Activated CD8-positive, alpha-beta memory T cell treated with anti-CD3 and anti-CD28 coated beads for 48 hours (primary cell): ENCODE measurements at places on chromosomes 6 and 20.
A peak's percentile ranks its signal among the peaks of the same experiment; 100 is the strongest.

GRCh38 chr20:41086402-41087324 is 50.7 kb upstream of the PLCG1 start:
- no peak for DNase-seq

DNA sequence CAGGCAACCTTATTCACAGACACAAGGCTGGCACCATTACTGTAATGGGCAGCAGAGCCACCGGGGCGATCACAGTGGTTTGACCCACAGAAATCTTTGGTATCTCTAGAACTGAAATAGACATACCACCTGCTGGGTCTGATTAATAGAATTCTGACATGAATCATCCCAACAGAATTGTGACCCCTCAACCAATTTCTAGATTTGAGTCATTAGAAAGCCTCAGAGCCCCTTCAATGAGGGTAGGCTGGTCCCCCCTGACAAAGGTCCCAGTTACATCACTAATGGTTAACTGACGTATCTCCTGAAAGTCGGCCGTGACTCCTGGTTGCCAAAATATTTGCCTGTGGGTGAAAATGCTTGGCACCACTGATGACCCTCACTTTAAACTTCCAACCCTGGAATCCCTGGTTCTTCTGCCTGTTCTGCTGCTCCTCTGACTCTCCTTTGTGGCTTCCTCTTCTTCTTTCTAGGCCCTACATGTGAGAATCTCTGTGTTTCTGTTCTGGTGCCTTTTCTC is 124.9 kb upstream of the ARID1B start:
- DNase-seq = no peak

DNA sequence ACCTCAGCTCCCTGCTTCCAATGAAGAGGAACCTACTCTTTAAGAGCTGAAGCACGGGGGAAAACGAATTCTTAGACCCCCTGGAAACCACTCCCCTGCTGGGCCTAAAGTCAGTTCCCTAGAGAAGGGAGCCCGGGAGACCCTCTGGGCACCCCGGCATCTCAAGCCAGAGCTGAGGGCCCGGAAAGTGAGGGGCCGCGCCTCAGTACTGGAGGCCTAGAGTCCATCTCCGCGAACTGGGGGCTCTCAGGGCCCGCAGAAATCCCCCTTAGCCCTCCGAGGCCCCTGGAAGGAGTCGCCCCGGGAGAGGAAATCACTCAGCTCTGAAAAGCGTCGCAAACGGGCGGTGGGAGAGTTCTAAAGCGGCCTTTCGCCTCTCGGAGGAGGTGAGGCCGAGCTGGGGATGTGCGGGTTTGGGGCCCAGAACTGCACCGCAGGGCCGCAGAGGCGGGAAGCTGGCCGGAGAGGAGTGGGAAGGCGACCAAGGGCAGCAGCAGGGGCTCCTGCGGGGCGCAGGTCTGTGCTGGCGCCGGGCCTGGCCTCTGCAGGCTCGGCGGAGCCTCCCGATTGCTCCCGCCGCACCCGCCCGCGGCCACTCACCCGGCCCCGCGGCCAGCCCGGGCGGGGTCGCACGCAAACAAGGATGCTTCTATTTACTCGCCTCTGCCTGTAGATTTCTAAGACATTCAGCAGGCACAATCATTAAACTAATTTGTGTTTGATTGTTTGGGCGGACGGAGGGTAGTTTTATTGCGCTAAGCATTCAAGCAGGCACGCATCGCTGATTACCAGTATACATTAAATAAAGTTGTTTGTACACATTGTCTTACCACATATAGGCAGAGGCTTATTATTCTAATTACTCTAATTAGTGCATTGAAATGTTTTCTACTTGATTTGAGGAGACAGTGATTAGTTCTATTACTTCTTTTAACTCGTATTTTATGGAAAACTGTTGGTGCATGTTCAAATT is 9.2 kb downstream of the POU3F2 start:
- no peak for DNase-seq

- DNase-seq = no peak
These were observed 21.4 kb upstream of the MAPRE1 start for GRCh38 chr20:32798046-32798981.

- no peak for DNase-seq
These were observed 77.0 kb downstream of the RNF144B start for GRCh38 chr6:18464176-18464575.

- DNase-seq = no peak
These were observed 544.0 kb upstream of the HS3ST5 start for GRCh38 chr6:114886670-114887436.

DNA sequence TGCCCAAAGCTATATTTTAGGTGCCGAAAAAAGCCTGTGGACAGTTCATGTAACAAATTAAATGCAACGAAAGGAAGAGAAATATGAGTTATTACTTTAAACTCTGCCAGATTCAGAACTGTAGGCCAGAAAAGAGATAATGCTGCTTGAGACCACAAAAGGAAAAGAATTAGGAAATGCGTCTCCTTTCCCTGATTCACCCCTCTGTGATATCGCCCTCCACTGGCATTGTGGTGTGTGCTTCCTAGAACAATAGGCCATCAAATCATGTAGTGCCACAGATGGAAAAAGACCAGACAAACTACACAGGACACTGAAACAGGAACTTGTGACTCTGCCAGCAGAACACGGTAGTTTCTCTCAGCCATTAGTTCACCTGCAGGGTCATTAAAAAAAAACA is 14.7 kb upstream of the LAMA4 start:
- DNase-seq = no peak

- no peak for DNase-seq
These were observed 4.3 kb downstream of the REV3L start for GRCh38 chr6:111478749-111479148.

DNA sequence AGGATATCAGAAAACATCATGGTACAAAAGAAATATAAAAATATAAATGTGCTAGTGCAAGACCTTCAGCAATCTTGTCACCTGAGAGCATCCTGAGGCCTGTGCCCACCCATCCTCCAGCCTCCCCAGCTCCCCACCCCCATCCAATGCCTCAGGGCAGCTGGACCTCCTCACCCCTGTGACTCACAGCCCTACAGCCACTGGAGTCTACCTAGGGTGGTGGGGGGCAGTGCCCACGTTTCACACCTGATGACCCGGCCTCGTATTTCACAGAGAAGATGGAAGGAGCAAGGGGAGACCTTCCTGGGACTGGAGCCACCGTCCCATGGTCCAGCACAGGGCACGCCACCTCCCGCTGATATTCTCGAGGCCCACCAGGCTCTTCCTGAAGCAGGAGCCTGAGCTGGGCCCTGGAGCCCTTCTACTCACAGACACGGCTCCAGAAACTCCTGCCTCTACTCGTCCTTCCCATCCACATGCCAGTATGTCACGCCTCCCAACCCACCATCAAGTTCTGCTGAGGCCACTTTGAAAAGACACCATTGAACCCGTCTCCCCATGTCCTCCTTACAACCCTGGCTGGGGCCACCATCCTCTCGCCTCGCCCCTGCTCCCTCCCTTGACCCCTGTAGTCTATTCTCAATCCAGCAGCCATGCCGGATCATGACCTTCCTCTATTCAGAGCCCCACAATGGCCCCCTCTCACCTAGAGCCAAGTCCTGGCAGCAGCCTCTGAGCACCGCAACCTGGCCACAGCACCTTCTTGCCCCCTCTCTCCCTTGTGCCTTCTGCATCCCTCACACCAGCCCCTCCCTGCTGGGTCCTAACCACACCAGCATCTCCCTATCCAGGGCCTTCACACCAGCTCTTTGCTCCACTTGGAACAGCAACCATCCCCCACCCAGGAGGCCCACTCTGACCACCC is 13.3 kb downstream of the APMAP start:
- no peak for DNase-seq

- no peak for DNase-seq
These were observed 150.4 kb upstream of the PHACTR3 start for GRCh38 chr20:59453759-59454560.

GRCh38 chr6:30463651-30464618 is 25.4 kb upstream of the HLA-E start:
- DNase-seq = peak; percentile 47

GRCh38 chr6:116386581-116387299 is 16.0 kb downstream of the DSE start:
- DNase-seq = no peak

- no peak for DNase-seq
These were observed 178.4 kb downstream of the TSHZ2 start for GRCh38 chr20:53150532-53150931.

DNA sequence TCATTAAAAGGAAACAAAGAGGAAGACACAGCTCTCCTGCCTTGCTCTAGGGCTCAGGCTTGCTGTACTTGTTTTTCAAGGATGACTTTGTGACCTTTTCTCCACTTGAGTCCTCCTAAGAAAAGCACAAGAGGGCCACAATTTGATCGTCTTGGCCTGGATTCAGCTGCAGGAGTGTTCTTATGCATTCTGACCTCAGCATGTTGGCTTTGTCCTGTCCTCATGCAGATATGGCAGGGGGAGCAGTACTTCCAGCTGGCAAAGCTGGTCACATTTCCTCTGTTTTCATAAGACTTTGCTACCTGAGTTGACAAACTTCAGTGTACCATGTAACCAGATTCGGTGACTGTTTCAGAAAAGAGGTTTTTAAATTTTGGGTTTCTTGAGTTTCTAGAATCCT is 30.8 kb downstream of the KDM1B start:
- DNase-seq = no peak

GRCh38 chr6:43495409-43495941 is 14.7 kb downstream of the LRRC73 start:
- DNase-seq = no peak

DNA sequence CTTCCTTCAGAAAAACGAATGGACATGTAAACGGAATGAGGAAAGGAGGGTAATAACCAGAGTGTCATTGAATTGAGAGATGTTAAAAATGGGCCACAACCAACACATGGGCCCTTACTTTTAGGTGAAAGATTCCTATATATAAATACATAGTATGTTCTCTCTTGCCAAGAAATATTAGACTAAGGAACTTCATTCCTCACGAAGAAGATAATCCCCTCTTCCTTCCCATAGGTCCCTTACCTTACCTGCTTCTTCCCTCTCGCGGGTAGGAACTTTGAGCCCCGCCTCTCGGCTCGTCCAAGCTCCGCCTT is 295 bp upstream of the TBC1D22B start:
- no peak for DNase-seq

DNA sequence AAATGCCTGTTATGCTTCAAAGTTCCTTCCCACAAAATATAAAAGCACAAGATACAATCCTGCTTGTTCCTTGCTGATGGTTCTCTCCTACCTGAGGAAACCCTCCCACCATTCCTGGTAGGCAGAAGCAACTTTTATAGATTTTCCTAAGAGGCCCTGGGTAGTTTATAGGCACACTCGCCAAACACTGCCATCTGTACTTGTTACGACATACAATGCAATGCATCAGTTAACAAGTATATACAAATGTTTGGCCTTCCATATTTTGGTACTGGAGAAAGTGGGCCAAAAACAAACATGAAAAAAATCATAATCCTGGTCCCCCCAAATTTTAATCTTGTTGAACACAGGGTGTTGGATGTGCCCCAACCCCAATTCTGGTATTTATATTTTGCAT is 16.6 kb downstream of the MCM9 start:
- DNase-seq = no peak

DNA sequence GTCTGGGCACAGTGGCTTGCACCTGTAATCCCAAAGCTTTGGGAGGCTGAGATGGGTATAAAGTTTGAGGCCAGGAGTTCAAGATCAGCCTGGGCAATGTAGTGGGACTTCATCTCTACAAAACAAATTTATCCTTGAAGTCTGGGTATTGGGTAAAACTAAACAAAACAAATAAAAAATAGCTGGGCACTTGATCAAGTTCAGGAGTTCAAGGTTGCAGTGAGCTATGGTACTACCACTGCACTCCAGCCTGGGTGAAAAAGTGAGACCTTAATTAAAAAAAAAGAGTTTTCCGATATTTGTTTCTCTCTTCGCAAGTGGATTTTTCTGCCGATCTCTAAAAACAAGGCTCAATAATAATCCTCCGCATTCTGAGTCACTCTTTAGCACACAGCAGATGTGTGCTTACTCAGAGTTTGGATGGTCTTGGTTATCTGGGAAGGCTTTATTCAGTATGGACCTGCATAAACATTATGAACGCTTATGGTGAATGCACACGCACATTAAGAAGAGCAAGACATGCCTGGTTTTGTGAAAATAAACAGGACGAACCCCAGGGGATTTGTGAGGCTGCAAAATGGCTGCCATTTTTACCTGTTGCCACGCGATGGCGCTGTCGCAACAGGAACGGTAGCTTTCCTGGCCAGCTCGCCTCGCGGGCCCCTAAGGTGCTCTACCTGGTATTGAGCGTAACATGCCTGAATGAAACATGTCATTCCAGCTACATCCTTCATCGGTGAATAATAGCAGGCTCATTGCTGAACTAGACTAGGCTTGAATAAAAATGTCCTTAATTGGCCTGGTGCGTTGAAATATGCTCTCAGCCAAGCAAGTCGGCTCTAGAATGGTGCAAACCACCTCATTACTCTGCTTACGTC is 6.0 kb downstream of the OPN5 start:
- DNase-seq = no peak

- no peak for DNase-seq
These were observed 627 bp downstream of the RPS18 start for GRCh38 chr6:33272275-33273128.

DNA sequence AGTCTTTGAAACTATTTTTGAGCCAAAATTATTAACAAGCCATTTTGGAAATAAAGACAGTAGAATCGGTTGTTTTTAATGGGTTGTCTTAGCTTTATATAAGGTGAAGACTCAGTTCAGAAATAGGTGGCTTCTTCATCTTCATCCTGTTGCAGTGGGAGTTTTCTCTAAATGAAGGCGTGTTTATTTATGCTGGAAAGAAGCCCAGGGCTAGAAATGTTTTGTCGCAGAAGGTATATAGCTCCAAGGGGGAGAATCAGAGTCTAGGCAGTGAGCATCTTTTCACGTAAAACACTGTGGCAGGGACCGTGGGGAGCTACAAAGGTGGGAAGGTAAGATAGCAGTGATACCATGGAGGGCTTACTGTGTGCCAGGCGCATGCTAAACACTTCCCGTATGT is 34.3 kb downstream of the FARS2 start:
- DNase-seq = no peak

DNA sequence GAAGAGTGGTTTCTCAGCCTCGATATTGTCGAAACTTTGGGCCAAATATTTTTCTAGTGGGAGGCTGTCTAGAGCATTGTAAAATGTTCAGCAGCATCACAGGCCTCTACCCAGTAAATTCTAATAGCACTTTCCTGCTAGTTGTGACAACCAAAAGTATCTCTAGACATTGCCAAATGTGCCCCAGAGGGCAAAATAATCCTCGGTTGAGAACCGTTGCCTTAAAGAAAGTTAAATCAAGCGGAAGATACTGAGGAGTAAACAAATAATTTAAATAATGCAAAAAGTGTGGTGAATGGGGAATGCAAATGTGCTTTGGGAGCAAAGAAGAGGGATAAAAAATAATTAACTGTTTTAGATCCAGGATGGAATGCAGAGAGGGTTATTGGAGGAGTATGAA is 106.4 kb upstream of the ASCC3 start:
- DNase-seq = no peak

- no peak for DNase-seq
These were observed 60.4 kb upstream of the QKI start for GRCh38 chr6:163354085-163354484.

- no peak for DNase-seq
These were observed 853.8 kb downstream of the MAFB start for GRCh38 chr20:39835130-39835842.

GRCh38 chr6:33277663-33278391 is 904 bp downstream of the B3GALT4 start:
- no peak for DNase-seq

GRCh38 chr6:113190170-113190569 is 667.0 kb upstream of the MARCKS start:
- no peak for DNase-seq

- DNase-seq = no peak
These were observed 188.2 kb downstream of the FNDC1 start for GRCh38 chr6:159357211-159357915.

- DNase-seq = no peak
These were observed 15.3 kb downstream of the TRPC4AP start for GRCh38 chr20:35077341-35077740.
